Smooth muscle cell of bladder (primary cell): ENCODE measurements at places on chromosomes 7 and 10. TPM values are rescaled to one million over a fixed set of nuclear protein-coding genes. Genes with fewer than 3 reads are reported as not detected.

The KIF11 gene
- 3.2 and 3.4 TPM in 2 replicates for total RNA-seq

The ABCB8 gene
- 19.2 and 24.5 TPM in 2 replicates for total RNA-seq

The DCLRE1A gene
- total RNA-seq: 3.5 and 4.8 TPM in 2 replicates

The CYP2C19 gene
- not detected in 2 replicates for total RNA-seq

The ZNF804B gene
- not detected in 2 replicates for total RNA-seq

The PTN gene
- total RNA-seq: 27.8 and 36.4 TPM in 2 replicates

The GATA3 gene
- not detected in 2 replicates for total RNA-seq

The GJD4 gene
- not detected in 2 replicates for total RNA-seq

The CCDC3 gene
- total RNA-seq: 0.18 and 1.3 TPM in 2 replicates

The FOXL3 gene
- total RNA-seq: not detected in 2 replicates

The RARRES2 gene
- 46.9 and 66.8 TPM in 2 replicates for total RNA-seq

The PIK3AP1 gene
- 0.14 and 0.74 TPM in 2 replicates for total RNA-seq

The GJC3 gene
- under 0.01 and 0.09 TPM in 2 replicates for total RNA-seq

The AHCYL2 gene
- total RNA-seq: 6.3 and 8.1 TPM in 2 replicates

The GPR85 gene
- 3.1 and 3.3 TPM in 2 replicates for total RNA-seq

The LCOR gene
- 8.4 and 13.0 TPM in 2 replicates for total RNA-seq

The PRSS37 gene
- not detected in 2 replicates for total RNA-seq

The ZNF92 gene
- total RNA-seq: 3.6 and 3.9 TPM in 2 replicates

The HMX3 gene
- total RNA-seq: not detected in 2 replicates

The PDGFA gene
- total RNA-seq: 17.2 and 24.0 TPM in 2 replicates

The RNLS gene
- 8.0 and 8.6 TPM in 2 replicates for total RNA-seq

The PNLIPRP3 gene
- total RNA-seq: 0.09 TPM in 1 of 2 replicates, not detected in the other

The PNPLA8 gene
- total RNA-seq: 36.3 and 37.2 TPM in 2 replicates

The NPFFR1 gene
- total RNA-seq: under 0.01 TPM in 1 of 2 replicates, not detected in the other

The BTBD16 gene
- total RNA-seq: under 0.01 TPM in 1 of 2 replicates, not detected in the other

The KIAA1217 gene
- 0.43 and 0.55 TPM in 2 replicates for total RNA-seq

The ALOX5 gene
- not detected in 2 replicates for total RNA-seq

The ASB10 gene
- not detected in 2 replicates for total RNA-seq

The HSPB1 gene
- total RNA-seq: 19.9 and 45.4 TPM in 2 replicates

The TMEM270 gene
- not detected in 2 replicates for total RNA-seq

The EN2 gene
- total RNA-seq: under 0.01 TPM in 1 of 2 replicates, not detected in the other

The NEBL gene
- under 0.01 and 0.09 TPM in 2 replicates for total RNA-seq

The AKR1C8 gene
- not detected in 2 replicates for total RNA-seq

The C10orf53 gene
- not detected in 2 replicates for total RNA-seq

The KNDC1 gene
- 0.57 and 1.3 TPM in 2 replicates for total RNA-seq

The PAPOLB gene
- 0.09 and 0.14 TPM in 2 replicates for total RNA-seq
